NCI-H460 (cell line): ENCODE measurements at places on chromosomes 1 and 21. TPM values are rescaled to one million over a fixed set of nuclear protein-coding genes. Genes with fewer than 3 reads are reported as not detected.
A peak's percentile ranks its signal among the peaks of the same experiment; 100 is the strongest.

- DNase-seq = no peak
Measured at GRCh38 chr1:209512821-209513220, 70.7 kb upstream of the CAMK1G start.

DNA sequence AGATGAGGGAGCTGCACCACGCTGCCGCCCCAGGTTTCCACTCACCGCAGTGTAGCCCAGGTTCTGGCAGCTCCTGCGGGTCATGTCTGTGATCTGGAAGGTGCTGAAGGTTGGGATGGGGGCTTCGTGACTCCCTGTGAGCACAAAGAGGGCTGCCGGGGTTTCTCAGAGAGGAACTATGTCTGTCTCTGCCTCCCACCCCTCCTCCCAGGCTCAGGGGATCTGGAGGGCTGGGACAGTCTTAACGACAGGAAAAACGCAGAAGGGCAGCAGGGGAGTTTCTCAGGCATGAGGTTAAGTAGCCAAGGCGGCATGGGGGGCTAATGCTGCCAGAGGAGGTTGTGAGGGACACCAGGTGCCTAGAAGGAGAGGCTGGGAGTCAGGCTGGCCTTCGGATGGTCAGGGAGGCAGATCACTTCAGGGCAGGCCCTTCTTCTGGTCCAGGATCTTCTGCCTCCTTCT lies 656 bp downstream of the SH2D2A start:
- no peak for DNase-seq

Gene PIGR
- not detected in 2 replicates for total RNA-seq

- no peak for DNase-seq
Measured at GRCh38 chr1:224169718-224170270, 13.2 kb upstream of the DEGS1 start.

DNA sequence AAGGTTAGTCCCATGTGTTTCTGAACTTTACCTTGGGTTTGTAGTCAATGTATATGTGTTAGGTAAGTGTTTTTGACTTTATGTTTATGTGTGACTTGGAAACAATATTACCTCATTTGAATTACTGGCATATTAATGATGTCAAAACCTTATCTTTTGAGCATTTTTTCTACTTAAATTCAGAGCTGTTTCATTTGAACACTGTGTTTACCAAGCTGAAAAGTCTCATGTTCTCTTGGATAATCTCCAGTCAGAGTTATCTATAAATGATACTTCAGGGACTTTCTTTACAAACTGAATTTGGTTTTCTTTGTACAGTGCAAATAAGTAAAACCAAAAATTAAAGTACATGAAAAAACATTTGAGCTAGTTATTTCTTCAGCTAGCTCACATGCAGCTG lies 30.0 kb downstream of the ADAMTS1 start:
- no peak for DNase-seq

Gene HRNR
- total RNA-seq = not detected in 2 replicates

- no peak for DNase-seq
Measured at GRCh38 chr1:68347415-68347814, 102.3 kb downstream of the RPE65 start.

Gene WLS
- 21.7 and 27.3 TPM in 2 replicates for total RNA-seq

GRCh38 chr1:179586107-179586823 lies 5.4 kb upstream of the TDRD5 start:
- DNase-seq = peak; percentile 65

Gene OLFML3
- total RNA-seq = 0.40 and 0.45 TPM in 2 replicates

GRCh38 chr1:105664495-105664894 lies 1392.0 kb upstream of the PRMT6 start:
- peak; percentile 1 for DNase-seq

DNA sequence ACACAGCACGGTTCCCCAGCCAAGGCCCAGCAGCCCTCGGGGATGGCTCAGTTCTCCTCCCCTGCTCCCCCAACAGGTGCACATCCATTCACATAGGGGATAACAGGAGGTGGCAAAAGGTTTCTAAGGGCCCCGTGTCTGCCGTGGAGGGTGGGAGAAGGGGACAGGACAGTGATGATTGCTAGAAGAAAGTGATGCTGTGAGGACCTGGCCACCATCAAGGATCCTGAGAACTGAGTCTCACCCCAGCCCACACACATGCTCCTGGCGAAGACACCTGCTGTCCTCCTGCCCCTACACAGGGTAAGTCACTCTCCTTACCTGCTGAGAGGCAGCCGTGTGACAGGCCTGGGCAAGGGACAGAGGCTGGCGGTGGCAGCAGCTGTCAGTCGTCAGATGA lies 54.5 kb downstream of the GNG4 start:
- DNase-seq = no peak

- no peak for DNase-seq
Measured at GRCh38 chr1:147486876-147487656, 54.2 kb upstream of the BCL9 start.

- no peak for DNase-seq
Measured at GRCh38 chr1:119602169-119602568, 45.9 kb downstream of the ZNF697 start.

DNA sequence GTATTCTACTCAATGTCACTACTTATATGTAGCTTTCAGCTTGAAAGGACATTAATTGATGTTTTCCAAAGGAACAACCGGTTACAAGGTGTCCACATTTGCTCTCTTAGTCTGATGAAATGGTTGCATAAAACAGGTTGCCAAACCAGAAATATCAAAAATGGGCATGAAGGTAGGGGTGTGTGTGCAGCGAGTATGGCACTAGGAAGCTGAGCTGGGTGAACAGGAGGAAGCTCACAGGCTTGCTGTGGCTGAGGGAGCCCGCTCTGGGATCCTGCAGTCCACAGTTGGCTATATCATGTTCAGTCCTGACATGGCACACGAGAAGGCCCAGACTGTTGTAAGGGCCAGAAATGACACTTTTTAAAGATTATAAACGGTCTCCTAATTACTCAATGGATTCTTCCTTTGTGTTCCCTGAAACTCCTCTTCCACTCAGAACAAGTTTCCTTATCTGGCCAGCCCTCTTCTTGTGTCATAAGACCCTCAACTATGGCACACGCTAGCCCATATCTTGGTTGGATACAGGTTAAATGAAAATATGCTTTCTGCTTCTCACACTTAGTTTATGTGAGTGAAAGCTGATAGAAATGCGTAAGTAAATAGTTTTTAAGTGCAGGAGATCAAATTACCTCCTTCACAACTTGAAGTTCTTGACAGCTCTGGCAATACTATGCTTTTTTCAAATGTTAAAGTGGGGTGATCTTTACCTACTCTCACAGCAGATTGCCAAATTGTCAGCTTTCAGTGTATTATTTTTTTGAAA lies 201.5 kb downstream of the LMO4 start:
- DNase-seq = no peak
